ENCODE measurements at places on chromosomes 2 and 18.

- no peak for DNase-seq
Observed at GRCh38 chr2:240836781-240837467, 16.9 kb upstream of the KIF1A start.

DNA sequence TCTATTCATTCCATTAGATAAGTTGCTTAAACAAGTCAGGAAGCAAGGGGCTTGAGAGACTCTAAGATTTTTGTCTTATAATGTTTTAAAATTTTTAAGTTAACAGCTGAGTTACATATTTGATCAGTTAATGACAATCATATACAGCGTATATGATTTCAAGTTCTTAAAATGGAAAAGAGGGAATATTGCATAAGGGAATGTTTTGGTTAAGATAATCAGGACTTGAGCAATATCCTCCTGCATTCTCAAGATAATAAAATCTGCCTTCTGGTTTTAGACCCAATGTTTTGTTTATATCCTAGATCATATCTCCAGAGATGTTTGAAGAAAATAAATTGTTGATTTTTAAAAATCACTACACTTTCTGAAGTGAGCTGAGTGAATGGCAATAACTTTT is 13.4 kb upstream of the DYNC1I2 start:
- no peak for DNase-seq

DNA sequence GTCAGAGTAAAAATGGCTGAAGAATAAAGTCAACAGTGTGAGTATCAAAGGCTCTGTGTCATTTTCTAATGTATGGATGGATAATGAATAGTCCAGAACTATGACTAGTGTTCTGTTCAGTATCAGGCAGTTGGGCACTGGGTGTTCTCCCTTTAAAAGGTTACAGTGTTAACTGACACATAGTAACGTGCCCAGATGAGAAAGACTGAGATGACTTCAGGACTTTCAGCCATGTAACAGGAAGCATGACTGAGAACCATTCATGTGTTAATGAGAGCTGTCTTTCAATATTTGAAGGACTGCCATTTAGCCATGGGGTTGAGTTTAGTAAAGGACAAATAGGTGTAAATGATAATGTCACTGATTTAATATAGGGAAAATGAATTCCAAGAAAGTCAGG is 187.1 kb downstream of the GULP1 start:
- DNase-seq: no peak

DNA sequence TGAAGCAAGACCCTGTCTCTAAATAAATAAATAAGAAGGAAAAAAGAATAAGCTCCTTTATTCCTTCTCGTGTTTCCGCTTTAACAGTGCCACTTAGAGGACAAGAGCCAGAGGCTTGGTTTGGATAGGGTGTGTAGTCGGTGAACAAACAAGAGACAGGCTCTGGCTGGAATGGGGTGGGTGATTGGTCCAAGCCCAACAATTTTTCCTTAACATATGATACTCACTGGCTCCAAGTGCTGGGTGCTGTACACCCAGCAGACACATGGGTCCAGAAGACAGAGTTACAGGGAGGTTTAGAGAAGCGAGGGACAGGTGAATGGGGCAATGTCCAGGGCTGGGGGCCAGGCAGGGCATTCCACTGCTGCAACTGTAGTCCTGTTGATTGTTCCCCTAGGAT is 77.8 kb downstream of the NCAPH start:
- DNase-seq: no peak

DNA sequence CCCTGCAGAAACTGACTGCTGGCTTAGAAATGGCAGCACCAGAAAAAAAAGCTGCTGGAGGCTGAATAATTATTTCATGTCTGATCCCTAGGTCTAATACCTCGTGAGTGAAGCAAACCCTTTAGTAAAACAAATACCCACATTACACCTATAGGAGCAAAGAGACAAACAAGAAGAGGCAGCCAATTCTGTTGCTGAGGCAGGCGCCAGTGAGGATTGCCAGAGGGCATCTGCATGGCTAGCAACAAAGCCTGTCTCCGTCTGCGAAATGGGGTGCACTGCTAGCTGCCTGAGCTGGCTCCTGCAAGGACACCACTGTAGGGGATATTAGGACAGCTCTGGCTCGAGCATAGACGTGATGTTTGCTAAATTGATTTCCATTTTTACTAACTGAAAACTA is 509.7 kb downstream of the TDRD15 start:
- no peak for DNase-seq

GRCh38 chr2:109065391-109065734 is 63.6 kb upstream of the SH3RF3 start:
- DNase-seq: no peak

Measured in NCI-H524 (cell line).